ENCODE measurements at places on chromosomes 4 and X. TPM values are rescaled to one million over a fixed set of nuclear protein-coding genes. Genes with fewer than 3 reads are reported as not detected.

DNA sequence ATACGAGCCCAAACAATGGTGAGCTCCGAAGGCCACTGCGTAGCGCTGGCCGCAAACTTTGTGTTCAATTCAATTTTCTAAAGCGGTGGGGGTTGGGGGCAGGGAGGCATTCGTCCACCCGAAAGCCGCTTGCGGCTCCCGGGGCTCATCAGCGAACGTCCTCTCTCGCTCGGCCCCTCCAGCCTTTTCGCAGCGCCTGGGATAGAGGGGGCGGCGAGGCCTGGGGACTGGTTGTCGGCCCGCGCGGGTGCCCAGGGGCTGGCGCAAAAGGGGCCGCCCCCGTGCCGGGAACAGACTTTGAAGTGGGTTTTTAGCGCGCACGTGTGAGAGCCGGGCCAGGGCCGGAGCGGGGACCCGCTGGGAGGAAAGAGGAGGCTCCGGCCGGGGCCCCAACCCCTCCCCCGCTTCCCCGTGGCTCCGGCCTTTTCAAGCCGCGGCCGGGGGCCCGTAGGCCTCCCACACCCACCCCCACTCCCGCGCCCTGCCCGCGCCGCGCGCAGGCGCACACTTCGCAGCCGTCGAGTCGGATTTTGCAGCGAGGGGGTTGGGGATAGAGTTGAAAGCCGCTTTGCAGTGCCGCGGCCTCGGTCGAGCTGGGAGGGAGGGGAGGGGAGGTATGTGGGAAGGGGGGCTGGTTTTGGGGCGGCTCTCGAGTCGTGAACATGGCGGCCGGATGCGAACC, 8.3 kb downstream of the ZIC3 start:
- DNase-seq = no peak

- no peak for DNase-seq
Measured at GRCh38 chr4:165725352-165725751, 147.7 kb upstream of the TLL1 start.

DNA sequence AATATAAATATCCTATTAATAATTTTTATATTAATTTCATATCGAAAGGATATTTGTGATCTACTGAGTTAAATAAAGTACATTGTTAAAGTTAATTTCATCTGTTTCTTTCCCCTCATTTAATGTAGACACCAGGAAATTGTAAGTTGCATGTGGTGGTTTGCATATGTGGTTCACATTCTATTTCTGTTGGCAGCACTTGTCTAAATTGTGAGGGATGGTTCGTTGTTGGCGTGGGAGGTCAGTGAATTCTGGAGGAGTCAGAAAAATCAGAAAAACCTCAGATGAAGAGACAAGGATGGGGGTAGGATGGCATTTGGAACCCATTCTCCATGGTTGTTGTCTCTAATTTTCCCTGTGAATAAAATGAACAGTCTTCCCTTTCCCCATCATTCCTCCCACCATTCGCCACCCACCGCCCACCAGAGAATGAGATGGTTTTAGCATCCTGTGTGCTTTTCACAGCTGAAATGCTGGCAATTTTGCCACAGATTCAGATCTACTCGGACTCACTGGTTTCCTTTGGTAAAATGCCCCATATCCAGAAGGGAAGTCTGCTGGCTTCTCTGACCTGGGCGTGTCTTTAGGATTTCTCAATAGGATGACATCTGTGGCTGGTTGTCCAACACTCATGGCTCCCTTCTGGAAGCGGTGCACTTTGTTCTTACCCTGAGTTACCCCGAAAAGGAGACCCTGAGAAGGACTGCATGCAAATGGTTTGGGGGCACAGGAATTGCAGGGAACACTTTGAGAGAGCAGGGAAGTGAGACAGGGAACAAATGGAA, 52.3 kb downstream of the LGI2 start:
- no peak for DNase-seq

DNA sequence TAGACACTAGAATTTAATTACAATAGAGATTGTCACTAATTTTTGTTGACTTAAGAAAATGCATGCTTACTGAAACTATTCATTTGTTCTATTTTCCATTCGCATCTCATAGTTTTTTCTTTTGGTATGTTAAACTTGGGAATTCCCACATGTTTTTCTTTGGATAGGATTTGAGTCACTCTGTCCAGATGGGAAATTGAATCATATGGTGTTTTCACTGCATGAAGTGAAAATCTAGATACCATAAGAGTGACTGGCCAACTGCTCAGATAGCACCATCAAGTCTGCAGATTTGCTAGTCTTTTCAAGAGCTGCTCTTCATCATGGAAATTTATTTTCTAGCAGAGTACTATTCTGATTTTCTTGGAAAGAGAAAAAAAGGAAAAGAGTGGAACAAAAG, 172.6 kb downstream of the FAM47B start:
- DNase-seq = no peak

DNA sequence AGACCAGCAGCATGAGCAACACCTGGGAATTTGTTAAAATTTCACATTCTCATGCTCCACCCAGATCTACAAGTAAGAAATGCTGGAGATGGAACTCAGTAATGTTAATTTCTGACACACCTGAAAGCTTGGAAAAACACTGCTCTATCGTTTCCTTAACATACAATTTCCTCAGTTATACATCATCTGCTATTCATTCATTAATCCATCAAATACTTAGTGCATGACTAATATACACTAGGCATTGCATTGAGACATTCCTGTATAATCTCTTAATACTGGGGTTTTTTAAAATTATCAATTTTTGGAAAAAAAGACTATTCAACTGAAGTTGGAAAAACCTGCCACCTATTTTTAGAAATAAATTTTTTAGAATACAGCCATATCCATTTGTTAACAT, 106.1 kb downstream of the CHM start:
- DNase-seq = no peak

GRCh38 chrX:67207912-67208311, 335.9 kb upstream of the AR start:
- no peak for DNase-seq

GRCh38 chrX:15146515-15146914, 123.4 kb downstream of the ASB9 start:
- DNase-seq = no peak

The ALAS2 gene
- total RNA-seq = 1.1 TPM

The ETNPPL gene
- total RNA-seq = not detected

The FGF13 gene
- total RNA-seq = 8.7 TPM

The SGMS2 gene
- 26.3 TPM for total RNA-seq

DNA sequence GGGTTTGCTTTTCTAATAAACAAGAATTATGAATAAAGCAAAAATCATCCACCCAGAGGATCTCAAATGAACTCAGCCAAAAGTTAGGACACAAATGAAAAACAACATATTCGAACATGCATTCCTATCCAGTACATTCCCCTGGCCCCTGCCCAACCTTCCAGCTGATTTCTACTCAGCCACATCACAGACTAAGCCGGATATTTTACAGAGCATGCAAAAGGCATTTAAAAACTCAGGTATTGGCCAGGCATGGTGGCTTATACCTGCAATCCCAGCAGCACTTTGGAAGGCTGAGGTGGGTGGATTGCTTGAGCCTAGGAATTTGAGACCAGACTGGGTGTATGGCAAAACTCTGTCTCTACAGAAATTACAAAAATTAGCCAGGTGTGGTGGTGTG, 54.6 kb downstream of the RELL1 start:
- no peak for DNase-seq

- DNase-seq = no peak
Measured at GRCh38 chr4:139299536-139299935, 1.8 kb upstream of the NAA15 start.

GRCh38 chrX:49925176-49925575, 2.8 kb downstream of the CLCN5 start:
- DNase-seq = no peak

- DNase-seq = no peak
Measured at GRCh38 chr4:169852481-169852880, 94.7 kb upstream of the HPF1 start.

GRCh38 chr4:151407466-151408379, 1.3 kb upstream of the FHIP1A start:
- no peak for DNase-seq

GRCh38 chrX:103789004-103789403, 12.4 kb downstream of the PLP1 start:
- no peak for DNase-seq

The HELT gene
- not detected for total RNA-seq

The DNAAF6 gene
- not detected for total RNA-seq

DNA sequence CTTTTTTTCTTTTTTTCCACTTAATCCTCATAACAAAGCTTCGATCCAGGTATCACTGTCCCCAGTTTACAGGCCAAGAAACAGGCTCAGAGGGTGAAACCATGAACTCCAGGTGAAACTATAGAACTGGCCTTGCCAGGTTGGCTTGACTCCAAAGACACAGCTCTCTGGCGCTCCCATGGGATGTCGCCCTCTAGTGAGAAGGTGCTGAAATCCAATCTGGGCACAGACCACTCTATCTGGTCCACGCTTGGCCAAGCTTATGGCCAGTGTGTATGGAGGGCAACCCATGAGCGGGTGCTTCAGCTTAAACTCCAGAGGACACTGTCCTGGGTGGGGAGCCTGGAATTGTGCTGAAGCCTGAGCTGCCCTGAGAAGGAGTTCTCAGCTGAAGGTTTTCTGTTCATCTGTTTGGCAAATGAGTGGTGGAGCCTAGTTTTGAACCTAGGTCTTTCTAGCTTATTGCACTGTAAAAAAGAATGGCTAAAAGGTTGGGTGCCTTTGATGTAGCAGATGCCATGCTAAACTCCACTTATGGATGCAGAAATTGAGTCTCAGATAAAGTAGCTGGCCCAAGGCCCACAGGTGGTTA, 70.5 kb downstream of the SEL1L3 start:
- DNase-seq = no peak

GRCh38 chr4:6851962-6852361, 57.7 kb upstream of the TBC1D14 start:
- no peak for DNase-seq
